H9 (cell line): ENCODE measurements at places on chromosomes 12 and 14.

DNA sequence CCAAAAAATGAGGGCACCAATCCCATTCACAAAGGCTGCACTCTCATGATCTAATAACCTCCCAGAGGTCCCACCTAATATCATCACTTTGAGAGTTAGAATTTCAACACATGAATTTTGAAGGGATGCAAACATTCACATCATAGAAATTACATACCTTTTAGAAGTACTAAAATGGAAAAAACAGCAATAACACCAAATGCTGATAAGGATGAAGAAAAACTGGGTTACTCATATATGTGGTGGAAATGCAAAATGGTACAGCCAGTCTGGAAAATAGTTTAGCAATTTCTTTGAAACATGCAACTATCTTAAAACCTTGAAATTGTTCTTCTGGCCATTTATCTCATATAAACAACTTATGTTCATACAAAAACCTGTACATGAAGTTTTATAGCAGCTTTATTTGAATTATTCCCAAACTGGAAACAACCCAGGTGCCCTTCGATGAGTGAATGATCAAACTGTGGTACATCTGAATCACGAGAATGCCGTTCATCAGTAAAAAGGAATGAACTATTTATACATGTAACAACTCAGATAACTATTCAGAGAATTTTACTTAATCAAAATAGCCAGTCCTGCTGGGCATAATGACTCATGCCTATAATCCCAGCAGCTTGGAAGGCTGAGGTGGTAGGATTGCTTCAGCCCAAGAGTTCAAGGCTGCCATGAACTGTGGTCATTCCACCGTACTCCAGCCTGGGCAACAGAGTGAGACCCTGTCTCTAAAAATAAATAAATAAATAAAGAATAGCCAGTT, 109.4 kb upstream of the SSTR1 start:
- no peak for DNase-seq

DNA sequence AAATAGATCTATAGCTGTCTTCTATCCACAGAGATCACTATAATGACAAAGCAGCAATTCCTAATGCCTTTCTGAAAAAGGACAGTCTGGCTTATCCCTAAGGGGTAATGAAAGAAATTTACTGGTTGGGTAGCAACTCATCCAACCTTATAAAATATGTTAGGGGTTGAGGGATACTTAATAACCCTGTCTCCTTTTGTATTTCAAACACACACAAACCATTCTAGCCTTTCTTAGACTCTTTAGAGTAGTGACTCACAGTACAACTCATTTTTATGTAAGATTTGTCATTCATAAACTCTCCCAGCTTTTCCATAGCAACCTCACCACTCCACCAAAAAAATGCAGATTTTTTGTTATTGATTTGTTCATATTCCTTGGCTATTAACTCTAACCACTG, 167.9 kb downstream of the FSCB start:
- no peak for DNase-seq

DNA sequence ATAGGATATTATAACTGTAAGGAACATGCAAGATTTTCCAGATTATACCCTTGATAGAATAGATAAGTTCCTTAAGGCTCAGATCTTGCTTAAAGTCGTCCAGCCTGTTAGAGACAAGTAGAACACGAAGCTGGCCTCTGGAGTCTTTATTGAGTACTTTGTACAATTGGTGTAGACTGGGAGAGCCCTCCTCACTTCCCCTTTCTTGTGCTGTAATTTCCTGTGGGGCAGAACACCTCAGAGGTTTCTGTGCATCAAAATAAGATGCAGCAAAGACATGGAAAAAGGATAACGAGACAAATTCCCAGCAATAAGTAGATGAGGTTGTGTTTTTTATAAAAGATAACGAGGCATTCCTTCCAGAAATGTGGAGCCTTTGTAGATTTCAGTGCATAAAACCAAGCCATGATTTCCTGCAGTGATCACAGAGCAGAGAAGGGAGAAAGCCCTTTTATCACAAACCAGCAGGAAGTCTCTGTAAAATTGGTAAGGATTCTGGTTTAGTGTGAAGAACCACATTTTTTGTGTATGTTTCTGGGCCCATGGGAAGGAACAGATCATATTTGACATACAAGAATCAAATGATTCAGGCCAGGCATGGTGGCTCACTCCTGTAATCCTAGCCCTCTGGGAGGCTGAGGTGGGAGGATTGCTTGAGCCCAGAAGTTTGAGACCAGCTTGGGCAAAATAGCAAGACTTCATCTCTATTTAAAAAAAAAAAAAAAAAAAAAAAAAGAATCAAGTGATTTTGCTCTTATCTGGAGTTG, 18.0 kb downstream of the GPRC5A start:
- DNase-seq = no peak

DNA sequence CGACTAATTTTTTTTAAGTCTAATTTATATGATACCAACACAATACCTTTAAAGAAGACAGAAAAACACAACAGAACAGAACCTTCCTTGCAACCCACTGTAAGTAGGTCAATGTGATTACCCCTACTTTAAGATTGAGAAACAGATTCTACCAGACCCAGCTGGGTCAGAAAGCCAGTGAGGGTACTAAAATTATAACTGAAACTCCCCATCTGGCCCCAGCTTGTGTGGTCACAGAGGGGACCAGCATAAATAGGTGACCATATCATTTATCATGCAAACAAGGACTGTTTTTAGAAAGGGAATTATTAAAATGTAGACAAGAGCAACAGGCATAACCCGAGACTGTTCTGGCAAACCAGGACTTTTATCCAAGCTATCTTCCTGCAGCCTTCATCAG, 30.1 kb upstream of the FRMD6 start:
- no peak for DNase-seq

- no peak for DNase-seq
These were observed 53.6 kb downstream of the ARF6 start for GRCh38 chr14:49946320-49947141.

DNA sequence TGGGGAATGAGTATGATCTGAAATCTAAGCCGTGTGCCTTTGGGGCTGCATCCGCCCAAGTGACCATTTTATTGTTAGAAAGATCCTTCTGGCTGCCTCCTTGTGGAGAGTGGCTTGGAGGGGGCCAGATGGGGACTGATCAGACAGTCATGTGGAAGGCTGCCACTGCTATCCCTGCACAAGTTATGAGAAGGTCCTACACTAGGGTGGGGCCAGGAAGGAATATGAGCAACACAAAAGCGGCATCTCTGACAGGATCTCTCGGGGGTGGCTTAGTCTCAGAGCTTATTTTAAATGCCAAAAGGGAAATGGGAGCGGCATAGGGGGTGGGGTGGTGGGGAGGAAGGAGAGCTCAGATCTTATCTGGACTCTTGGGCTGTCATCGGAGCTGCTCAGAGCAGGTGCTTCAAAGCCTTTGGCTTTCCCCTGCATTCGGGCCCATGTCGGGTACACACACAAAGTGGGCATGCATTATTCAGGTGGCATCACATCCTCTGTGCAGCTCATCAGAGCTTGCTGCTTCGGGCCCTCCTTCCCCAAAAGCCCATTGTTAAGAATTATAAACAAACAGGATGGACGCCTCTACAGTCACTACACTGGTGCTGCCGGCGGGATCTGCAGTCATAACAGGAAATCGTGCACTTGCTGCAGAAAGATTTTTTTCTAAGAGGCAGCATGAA, 805.4 kb downstream of the VRK1 start:
- no peak for DNase-seq

DNA sequence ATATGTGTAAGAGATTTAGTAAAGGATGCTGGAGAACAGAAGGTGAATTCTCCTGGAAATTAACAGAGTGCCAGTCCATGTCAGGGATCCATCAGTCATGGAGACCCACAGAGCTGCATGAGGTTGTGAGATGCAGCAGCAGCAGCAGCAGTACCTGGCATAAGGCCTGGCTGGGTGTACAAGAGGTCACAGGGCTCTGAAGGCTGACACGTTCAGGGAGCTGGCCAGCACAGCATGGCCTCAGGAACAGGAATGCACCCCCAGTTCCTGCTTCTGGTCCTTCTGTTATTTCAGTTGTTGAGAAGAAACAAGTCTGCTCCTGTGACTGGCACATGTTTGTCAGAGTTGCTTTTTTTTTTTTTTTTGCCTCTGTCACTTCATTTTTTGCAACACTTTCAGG, 210.8 kb downstream of the CNTN1 start:
- no peak for DNase-seq

DNA sequence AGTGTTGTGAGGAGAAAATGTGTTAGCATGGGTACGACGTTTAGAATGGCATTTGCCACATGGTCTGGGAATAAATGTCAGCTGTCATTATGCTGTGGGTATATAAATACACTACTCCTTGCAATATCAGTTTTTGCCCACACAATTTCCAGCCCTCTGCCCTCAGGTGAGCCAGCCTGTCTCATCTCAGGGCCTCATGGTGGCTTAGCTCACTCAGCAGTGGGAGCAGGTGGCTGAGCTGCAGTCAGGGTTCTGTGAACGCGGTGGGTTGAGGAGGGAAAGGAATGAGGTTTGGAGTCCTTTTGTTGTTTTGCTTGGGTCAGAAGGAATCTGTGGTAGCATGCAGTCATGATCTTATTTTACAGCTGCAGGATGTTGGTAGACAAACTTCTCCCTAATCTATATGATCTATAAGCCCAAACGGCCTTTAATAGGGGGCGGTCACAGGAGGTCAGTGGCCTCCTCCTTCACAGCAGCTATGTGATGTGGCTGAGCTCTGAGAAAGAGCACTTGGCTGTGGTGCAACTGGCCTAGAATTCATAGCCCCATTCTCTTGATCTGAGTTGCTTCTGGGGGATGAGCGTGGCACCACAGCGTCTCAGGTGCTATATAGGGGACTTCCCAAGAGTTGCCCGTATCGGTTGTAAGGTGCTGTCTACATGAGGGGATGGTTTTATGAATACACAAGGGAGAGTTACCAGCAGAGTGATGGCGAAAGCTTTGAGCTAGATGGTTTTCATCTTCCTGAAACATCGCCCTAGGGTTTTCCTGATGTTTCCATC, 27.8 kb upstream of the KCNA5 start:
- DNase-seq = no peak

DNA sequence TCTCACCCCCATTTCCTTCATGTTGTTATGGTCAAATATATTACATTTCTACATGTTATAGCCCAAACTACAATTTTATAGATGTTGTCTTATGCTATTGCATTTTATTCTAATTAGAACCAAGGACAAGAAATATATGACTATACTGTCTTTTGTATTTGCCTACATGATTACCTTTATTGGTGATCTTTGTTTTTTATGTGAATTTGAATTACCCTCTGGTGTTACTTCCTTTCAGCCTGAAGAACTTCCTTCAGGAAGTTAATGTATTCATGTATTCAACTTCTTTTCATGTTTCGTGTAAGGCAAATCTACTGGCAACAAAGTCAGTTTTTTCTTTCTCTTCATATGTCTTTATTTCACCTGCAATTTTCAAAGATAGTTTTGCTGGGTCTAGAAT, 8.7 kb upstream of the B3GNT4 start:
- DNase-seq = no peak

DNA sequence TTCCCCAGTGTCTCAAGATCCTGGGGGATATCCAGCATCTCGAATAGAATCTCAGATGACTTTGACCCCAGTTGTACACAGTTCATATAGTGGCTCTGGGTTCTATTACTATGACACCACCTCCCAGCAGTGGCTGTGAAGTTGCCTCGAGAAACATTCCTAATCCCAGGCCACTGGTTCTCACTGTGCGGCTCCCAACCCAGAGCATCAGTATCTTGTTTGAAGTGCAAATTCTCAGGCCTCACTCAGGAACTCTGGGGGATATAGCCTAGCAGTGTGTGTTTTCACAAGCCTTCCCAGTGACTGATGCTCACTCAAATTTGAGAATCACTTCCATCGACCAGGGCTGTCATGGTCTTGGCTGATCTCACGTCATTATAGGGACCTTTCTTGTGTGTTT, 69.3 kb upstream of the IGF1 start:
- DNase-seq = no peak

- DNase-seq = no peak
These were observed 67.4 kb downstream of the DDX51 start for GRCh38 chr12:132076711-132077110.

GRCh38 chr12:2297658-2298057, 244.9 kb downstream of the CACNA1C start:
- no peak for DNase-seq

DNA sequence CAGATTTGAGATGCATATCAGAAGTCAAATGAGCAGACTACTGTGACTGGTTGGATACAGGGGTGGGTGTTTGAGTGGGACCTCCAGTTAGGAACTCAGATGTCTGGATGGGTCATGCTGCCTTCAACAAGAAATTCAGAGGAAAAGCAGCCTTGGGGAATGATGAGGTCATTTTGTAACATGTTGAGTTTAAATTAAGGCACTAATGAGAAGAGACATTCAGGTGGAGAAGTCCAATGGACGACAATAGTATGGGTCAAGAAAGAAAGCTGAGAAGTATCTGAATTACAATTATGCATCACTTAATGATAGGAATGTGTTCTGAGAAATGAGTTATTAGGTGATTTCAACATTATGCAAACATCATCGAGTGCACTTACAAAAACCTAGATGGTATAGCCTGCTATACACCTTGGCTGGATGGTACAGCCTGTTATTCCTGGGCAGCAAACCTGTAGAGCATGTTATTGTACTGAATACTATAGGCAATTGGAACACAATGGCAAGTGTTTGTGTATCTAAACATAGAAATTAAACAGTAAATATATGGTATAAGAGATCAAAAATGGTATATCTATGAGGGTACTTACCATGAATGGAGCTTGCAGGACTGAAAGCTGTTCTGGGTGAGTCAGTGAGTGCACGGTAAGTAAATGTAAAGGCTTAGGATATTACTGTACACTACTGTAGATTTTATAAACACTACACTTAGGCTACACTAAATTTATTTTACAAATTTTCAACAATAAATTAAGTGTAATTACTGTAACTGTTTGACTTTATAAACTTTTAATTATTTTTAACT, 414.7 kb downstream of the RAD51B start:
- no peak for DNase-seq

DNA sequence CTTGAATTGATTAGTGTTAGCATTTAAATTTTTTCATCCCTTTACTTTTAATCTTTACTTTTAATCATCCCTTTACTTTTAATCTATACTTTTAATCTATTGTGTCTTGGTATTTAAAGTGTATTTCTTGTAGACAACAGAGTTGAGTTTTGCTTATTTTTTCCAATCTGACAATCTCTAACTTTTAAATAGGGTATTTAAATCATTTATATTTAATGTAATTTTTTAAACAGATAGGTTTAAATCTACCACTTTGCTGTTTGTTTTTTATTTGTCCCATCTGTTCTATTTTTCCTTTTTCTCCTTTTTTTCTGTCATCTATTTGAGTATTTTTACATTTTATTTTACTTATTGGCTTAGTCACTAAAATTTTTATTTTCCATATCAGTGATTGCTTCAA, 68.3 kb downstream of the TTC7B start:
- no peak for DNase-seq

- DNase-seq = no peak
These were observed 84.4 kb upstream of the AMIGO2 start for GRCh38 chr12:47164116-47164515.

DNA sequence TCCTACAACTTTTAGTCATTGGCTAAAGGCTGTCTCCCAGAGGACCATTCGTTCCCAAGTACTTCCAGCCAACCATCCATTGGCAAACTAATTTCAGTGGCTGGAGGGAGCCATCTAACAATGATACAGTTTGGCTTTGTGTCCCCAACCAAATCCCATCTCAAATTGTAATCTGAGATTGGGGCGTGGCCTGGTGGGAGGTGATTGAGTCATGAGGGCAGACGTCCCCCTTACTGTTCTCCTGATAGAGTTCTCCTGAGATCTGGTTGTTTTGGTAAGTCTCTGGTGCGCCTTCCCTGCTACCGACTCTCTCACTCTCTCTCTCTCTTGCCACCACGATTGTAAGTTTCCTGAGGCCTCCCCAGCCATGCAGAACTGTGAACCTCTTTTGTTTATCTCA, 99.7 kb upstream of the FUT8 start:
- DNase-seq = peak; percentile 36

- DNase-seq = no peak
These were observed 16.9 kb downstream of the BATF start for GRCh38 chr14:75539162-75539560.
